ENCODE measurements at places on chromosomes 3 and 15.

DNA sequence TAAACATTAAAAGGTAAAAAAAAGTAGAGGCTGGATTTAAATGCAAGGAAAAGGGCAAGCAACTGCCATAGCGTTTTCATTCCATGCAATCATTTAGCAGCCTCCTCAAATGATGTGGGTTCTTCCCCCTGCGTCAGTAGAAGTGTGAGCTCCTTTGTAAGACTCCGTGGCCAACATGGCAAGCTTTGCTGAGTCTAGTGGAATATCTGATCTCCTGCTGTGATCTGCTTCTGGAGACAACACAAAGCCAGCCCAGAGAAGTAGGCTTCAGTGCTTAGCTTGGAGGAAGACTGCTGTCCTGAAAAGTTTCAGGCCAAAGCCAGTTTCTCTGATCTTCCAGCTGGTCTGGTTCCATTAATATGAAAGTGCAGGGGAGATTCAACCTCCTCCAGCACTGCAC is 70.4 kb downstream of the ARPP21 start:
- DNase-seq, result no peak

DNA sequence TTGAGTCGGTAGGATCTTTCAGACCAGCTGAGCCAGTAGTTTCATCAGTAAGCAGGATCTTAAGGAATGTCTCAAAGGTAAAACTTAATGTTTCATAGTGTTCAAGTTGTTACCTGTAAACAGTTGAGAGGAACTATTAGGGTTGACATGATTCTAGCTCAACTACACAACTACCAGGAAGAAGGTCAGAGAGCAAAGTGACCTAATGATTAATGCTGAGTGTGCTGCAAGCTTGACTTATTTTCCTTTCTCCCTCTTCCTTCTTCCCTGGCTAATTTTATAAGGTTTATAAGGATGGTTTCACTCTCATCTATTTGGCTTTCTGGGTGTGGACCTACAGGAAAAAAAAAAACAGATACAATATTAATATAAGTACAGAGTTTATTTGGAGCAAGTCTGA is 30.2 kb upstream of the LHFPL4 start:
- no peak for DNase-seq

DNA sequence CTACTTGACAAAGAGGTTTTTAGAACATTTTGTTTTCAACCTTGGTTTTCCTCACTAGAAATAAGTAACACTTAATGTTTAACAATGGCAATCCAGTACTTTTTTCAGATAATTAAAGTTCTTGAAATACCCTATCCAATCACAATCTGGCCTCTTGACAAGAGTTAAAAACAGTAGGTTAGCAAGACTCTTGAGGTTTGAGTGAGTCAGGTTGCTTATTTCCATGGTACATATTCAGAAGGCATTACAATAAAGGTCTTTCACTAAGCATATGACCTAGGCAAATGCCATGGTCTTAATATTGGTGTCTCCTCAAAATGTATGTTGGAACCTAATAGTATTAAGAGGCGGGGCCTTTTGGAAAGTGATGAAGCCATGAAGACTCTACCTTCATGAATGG is 5.6 kb downstream of the SUCNR1 start:
- DNase-seq, result no peak

DNA sequence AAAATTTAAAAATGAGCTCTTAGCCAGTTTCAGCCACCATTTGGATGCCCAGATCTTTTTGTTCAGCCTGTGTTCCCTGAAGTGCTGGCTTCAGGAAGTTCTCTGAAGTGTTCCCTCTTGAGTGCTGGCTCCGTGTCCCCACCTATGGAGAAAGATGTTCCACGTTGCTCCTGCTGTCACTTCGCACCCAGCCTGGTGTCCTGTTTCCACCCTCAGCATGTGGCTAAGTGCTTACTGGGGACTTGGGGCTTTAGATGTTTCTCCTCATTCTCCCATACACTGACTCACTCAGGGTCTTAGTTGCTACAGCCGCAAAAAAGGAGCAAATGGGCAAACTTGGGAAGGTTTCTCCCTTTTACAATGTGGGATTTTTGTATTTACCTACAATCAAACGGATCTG is 16.6 kb downstream of the CHCHD6 start:
- no peak for DNase-seq

GRCh38 chr3:64342940-64343688 is 117.8 kb upstream of the PRICKLE2 start:
- no peak for DNase-seq

DNA sequence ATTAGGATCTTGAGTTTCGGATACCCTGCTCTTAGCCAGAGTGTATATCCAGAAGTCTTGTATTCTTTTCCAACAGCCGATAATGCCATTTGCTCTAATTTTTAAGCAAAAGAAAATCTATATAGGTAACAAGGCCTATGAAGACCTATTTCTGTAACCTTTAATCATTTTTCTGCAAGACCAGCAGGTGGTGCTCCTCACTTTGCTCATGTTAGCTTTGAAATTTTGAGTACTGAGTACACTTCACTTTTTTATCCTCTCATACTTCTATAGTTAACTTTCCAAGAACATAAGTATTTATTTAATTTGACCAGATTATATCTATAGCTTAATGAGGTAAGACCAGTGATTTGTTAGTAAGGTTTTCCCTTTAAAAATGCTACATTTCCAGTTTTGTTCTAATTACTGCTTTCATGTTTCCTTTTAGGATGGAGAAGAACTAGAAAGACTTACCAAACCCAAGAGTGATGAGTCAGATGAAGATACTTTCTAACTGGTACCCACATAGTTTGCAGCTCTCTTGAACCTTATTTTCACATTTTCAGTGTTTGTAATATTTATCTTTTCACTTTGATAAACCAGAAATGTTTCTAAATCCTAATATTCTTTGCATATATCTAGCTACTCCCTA is 20.5 kb downstream of the SLC35A5 start:
- peak; percentile 29 for DNase-seq

DNA sequence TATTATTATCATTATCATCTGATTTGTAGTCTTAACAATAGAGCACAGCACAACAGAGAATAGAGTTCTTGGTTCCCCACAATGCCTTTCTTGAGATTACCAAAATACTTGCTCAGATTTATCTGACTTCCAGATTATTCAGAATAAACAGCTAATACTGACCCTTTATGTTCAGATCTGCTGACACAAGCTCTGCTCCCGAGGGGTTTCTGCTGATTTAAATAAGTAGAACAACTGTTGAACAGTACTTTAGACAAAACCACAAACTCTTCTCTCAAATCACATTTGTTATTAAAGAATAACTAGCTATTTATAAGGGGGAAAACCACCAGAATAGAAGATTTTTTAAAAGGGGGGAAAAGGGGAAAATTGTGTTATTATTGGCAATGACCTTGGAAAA is 380.2 kb upstream of the ATP11B start:
- DNase-seq, result no peak

- DNase-seq, result no peak
These were observed 21.0 kb upstream of the PLXNA1 start for GRCh38 chr3:126961791-126962461.

DNA sequence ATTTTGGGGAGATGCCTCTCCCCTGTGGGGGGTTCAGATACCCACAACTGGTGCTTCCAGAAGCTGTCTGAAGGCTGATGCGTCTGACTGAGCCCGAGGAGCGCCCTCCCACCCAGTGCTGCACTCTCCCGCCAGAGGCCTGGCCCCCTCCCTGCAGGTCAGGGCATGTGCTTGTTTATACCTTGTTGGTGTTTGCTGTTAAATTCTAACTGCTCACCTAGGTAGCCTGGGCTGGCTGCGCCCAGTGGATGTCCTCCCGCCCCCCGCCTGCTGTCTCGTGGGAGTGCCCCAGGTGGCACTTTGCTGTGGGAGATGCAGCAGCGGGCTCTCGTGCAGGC is 12.9 kb downstream of the KLF13 start:
- no peak for DNase-seq

DNA sequence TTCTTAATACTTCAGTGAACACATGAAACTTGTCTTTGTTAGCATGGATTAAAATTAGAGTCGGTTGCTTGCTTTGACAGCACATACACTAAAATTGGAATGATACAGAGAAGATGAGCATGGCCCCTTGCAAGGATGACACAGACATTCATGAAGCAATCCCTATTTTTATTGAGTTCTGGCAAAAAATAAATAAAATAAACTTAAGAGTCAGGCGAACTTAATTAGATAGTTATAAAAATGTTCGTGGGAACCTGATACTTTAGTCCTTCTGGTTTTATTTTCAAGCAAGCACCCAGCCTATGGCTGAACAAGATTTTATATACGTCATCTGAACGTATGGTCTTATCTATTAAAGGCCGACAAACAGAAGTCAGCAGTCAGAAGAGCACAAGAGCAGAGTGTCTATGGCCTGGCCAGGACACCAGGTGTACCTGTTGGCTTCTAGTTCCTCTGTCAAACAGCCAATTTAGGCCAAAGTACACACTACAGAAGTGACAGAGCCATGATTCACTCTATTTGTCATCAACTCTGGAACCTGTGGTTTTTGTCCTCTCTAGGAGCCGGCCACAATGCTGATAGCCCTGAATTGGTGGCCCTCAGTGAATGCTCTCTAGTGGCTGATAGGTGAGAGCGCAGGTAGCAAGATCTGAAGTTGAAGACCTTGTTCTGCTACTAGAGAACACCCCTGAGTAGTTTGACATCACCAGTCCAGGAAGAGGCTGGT is 64.3 kb downstream of the LEO1 start:
- no peak for DNase-seq

GRCh38 chr3:197828-198491 is 1.4 kb downstream of the CHL1 start:
- peak; percentile 8 for DNase-seq

- DNase-seq, result no peak
These were observed 159.6 kb downstream of the XXYLT1 start for GRCh38 chr3:195111319-195111705.

GRCh38 chr3:185807445-185808068 is 17.3 kb downstream of the IGF2BP2 start:
- no peak for DNase-seq

- DNase-seq, result peak; percentile 49
These were observed 545 bp upstream of the RFX7 start for GRCh38 chr15:56244038-56244810.

DNA sequence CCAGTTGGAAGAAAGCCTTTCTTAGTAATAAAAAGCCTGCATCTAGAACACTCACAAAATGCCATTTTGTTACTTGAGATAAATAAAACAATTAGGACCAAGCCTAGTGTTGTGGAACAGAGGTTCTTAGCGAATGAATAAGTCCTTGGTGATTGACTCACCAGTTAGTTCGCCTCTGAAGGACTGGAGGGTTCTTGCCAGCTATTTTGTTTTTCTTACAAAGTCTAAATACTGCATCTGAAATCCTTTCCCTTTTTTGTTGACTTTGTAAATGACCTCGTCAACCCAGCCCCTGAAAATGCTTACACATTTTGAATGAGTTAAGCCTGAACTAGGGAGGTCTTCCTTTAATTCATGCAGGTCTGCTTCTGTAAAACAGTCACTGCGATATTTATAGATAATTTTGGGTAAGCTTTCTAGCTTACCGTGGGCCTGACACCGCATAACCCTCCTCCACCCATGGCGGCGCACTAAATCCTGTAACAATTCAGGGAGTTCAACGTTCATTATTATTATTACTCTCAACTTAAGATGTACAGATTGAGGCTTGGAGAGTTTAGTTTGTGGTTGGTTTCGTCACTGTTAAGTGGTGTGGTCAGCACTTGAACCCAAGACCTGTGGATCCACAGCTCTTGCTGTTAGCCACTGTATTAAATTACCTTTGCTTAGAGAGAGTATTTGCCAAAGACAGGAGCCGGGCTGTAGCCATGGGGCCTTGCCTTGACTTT is 45.0 kb upstream of the SACM1L start:
- no peak for DNase-seq

All from neural crest cell (in vitro differentiated cells).